Gastrocnemius medialis (tissue), 4 donors: ENCODE measurements at places on chromosomes 1 and 21. TPM values are rescaled to one million over a fixed set of nuclear protein-coding genes. Genes with fewer than 3 reads are reported as not detected.
A peak's percentile ranks its signal among the peaks of the same experiment; 100 is the strongest.

Gene CELA2B
- not detected for total RNA-seq

- H3K4me3 ChIP-seq = no peak overlapping the region
- no peaks in the 10 kb centered on the region for H3K27me3 ChIP-seq
- no peak for DNase-seq
- H3K4me1 ChIP-seq = no peaks in the 10 kb centered on the region
- no peak overlapping the region for H3K27ac ChIP-seq
- no peaks in the 10 kb centered on the region for H3K36me3 ChIP-seq
Observed at GRCh38 chr1:197859024-197859423, 43.4 kb upstream of the C1orf53 start.

GRCh38 chr1:164772635-164773034 is 213.7 kb downstream of the PBX1 start:
- peak overlapping the region; percentile 75 for H3K27ac ChIP-seq
- no peak overlapping the region for H3K4me3 ChIP-seq
- DNase-seq = peak; percentile 93
- H3K36me3 ChIP-seq = no peaks in the 10 kb centered on the region
- H3K27me3 ChIP-seq = no peaks in the 10 kb centered on the region

Gene CD1C
- not detected for total RNA-seq

GRCh38 chr1:206705191-206705590 is 20.5 kb downstream of the MAPKAPK2 start:
- H3K36me3 ChIP-seq = no peaks in the 10 kb centered on the region
- peak overlapping the region; percentile 97 for H3K27ac ChIP-seq
- no peak overlapping the region for H3K4me3 ChIP-seq
- H3K4me1 ChIP-seq = peaks cover 100% of the 10 kb centered on the region
- DNase-seq = peak; percentile 86
- no peaks in the 10 kb centered on the region for H3K27me3 ChIP-seq

- no peaks in the 10 kb centered on the region for H3K36me3 ChIP-seq
- DNase-seq = no peak
- H3K27ac ChIP-seq = no peak overlapping the region
- no peaks in the 10 kb centered on the region for H3K4me1 ChIP-seq
Observed at GRCh38 chr1:4648657-4649056, 5.8 kb upstream of the AJAP1 start.

DNA sequence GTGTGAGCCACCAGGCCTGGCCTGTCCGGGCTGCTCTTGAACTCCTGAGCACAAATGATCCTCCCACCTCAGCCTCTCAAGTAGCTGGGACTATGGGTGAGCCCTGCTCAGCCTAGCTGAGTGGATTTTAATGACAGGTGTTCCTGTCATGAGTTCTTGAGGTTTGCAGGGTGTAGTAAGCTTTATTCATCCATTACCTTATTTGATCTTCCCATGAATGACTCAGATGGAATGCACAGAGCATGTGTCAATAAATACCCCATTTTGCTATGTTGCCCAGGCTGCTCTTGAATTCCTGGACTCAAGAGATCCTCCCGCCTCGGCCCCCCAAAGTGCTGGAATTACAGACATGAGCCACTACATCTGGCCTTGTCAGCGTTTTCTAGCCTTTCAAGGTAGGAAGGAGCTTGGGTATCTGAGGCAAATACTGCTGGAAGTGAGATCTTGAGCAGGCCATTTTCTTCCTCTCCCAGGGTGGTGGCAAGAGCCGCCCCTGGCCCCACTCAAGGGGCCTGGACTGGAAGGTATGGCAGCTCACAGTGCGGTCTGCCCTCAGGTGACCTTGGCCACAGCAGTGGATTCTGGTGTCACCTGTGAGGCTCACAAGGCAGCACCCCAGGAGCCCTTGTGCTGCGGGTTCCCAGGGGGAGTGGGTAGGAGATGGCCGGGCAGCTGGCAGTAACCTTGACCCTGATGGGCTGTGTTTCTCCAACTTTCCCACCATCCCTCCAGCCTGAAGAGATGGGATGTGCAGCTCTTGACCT is 20.0 kb downstream of the PIK3CD start:
- H3K36me3 ChIP-seq = no peaks in the 10 kb centered on the region
- H3K27ac ChIP-seq = no peak overlapping the region
- no peak overlapping the region for H3K4me3 ChIP-seq
- no peaks in the 10 kb centered on the region for H3K4me1 ChIP-seq
- no peaks in the 10 kb centered on the region for H3K27me3 ChIP-seq
